ENCODE measurements at places on chromosomes 4 and X.

DNA sequence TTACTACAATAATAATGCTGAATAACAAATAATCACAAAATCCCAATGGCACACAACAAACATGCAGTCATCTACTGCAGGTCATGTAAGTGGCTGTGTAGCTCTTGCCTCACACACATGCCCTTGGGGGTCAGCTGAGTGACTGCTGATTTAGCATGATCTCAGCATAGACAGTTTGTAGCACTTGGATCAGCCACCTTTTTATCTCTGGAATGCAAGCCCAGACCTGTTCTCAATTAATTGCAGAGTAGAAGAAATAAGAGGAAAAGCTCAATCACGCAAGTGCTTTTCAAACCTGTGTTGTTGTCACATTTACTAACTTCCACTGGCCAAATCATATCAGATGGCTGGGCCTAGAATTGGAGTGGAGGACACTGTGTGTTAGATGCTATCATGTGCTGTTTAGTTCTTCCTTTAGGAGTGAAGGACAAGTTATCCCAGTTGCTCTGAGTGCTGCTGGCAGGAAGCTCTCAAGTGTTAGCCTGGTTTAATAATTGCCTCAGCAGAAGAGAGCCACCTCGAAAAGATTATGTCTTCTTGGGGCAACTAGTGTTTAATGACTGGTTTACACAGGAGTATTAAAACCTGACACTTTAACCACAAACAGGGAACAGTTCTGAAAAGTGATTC is 128.3 kb upstream of the EPHA5 start:
- DNase-seq, result no peak

- no peak for DNase-seq
Measured at GRCh38 chr4:7631288-7632014, 196.7 kb upstream of the PSAPL1 start.

- DNase-seq, result no peak
Measured at GRCh38 chrX:22268706-22269105, 4.0 kb upstream of the CBLL2 start.

DNA sequence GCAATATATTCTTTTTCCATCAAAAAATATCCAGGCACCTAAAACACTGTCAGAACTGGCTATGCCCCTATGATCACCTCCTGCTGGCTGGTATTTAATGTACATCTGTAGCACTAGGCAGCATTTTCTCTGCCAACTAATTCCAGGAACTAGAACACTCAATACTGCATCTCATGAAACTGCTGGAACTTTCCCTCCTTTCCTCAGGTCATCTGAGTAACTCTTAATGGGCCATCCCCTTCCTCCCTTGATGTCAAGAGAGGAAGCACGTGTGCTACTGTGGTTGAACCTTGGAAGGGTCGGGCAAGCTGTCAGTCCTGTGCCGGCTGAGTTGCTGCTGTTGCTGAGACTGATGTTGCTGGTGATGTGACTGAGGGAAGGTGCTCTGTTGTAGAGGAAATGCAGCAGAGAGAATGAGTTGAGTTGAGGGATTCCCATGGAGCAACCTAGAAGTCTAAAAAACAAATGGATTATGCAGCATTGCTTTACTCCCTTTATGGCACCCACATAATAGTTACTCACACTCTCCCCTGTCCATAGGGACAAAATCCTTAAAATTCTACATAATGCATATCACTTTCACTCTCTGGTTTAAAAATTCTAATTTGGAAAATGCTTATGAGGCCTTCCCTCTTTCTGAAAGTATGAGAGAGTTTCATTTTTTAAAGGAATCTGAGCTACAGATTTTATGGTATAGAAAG is 39.5 kb downstream of the TMEM165 start:
- no peak for DNase-seq

GRCh38 chrX:130378024-130378669 is 7.3 kb downstream of the GPR119 start:
- no peak for DNase-seq

- no peak for DNase-seq
Measured at GRCh38 chr4:141028024-141028529, 105.2 kb downstream of the RNF150 start.

- no peak for DNase-seq
Measured at GRCh38 chr4:153115322-153116290, 88.6 kb upstream of the TRIM2 start.

- DNase-seq, result no peak
Measured at GRCh38 chr4:44912980-44913379, 186.6 kb upstream of the GNPDA2 start.

DNA sequence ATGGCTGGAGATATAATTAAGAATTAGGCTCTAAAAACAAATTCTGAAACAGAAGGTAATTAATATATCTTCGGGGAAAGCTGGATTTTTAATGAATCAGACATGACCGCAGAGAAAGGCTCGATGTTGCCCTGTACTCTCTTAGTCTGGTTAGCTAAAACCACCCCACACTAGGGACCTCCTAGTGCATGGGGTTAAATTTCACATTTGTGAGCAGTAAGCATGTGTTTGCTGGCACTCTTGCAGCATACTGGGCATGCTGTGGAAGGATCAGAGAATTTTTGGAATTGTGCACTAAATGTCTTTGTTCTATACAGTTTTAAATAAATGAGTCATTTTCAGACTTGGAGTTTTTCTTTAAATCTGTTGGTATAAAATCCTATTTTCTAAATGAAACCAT is 475.6 kb upstream of the FTHL17 start:
- no peak for DNase-seq

DNA sequence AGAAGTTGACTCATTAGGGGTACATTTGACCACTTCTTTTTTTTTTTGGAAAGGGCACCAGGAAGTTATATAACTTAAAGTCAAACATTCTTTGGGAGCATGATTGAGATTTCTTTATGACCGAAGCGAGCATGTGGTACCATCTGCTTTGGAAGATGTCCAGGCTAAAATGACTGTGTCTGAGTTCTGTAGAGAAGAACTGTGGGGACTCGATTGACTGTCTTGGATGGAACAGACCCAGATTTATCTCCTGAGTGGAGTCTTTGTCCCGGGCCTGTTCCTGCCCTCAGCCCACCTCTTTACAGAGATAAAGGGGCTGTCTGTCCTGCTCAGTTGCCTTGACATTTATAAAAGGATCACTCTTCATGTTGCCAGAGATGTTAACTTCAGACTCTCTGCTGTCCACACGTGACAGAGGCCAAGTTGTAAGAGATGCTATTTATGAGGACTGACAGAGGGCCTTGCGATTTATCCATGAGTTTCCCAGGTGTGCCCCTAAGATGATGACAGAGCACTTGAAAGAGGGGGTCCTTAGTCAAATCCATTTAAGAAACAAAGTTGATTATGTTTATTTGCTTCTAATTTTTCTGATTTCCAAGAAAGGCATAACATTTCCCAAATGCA is 16.8 kb downstream of the SMIM20 start:
- DNase-seq, result no peak

DNA sequence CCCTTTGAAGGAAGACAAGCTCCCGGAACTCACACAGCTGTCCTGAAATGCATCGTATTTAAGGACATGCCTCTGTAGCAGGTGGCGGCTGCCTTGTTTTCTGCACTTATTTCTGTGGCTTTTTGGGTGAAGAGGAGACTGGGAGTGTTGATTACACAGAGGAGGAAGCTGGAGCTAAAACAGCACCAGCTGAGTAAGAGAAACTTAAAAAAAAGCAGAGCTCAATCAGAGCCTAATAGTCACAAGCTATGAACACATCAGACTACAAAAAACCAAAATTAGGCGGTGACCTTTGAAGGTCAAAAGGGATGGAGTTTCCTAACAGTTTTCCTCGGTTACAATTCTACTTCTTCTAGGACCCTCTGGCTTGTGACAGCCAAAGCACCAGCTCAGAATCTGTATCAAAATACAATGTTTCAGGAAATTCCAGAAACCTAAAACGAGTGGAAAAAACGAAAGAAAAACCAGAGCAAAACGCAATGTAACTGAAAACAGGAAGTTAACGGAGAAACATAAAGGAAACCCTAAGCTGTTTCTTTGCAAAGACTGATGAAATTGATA is 13.5 kb downstream of the PRKX start:
- DNase-seq, result no peak

DNA sequence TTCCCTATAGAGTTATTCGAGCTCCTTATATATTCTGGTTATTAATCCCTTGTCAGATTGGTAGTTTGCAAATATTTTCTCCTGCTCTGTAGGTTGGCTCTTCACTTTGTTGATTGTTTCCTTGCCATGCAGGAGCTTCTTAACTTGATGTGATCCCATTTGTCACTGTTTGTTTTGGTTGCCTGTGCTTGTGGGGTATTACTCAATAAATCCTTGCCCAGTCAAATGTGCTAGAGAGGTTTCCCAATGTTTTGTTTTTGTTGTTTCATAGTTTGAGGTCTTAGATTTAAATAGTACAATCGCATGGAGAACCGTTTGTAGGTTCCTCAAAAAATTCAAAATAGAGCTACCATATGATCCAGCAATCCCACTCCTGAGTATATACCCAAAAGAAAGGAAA is 2.3 kb upstream of the SYTL5 start:
- no peak for DNase-seq

DNA sequence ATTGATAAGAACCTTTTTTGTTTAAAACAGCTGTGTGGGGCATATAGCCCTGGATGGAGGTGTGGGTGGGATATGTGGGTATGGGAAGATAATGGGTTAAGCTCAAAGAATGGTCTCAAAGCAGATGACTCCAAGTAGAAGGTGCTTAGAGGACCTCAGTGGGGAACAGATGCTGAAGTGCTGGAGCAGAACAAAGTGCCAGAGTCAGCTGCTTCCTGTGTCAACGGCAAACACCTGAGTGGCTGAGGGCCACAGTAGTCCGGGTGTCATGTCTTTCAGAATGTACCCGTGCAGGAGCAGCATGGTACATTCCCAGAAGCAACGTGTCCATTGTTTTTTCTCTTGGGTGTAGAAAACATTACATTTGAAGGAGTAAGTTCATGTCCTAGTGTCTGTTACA is 210.6 kb downstream of the CCNG2 start:
- no peak for DNase-seq

GRCh38 chrX:140766024-140766611 is 56.6 kb downstream of the LINC00632 start:
- DNase-seq, result peak; percentile 44

GRCh38 chr4:45741897-45742296 is 382.0 kb downstream of the GABRG1 start:
- DNase-seq, result no peak

DNA sequence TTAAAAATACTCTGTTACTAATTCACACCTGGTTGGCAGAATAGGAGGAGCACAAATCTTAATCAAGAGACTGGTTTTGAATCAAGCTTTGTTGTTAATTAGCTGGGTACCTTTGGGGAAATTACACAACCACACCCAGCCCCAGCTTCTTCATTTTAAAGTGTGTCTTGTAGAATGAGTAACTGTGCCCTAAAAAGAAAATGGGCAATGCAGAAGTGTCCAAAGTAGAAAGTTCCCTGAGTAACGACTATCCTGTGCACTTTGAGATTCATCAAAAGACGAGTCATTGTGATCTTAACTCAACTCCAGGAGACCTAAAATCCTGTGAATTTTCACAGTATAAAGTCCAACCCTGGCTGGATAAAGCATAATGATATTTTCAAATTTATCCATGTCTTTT is 792.3 kb upstream of the HS3ST1 start:
- no peak for DNase-seq

- no peak for DNase-seq
Measured at GRCh38 chrX:63402106-63402505, 51.0 kb upstream of the SPIN4 start.

GRCh38 chrX:109270580-109271484 is 211.1 kb downstream of the GUCY2F start:
- no peak for DNase-seq

GRCh38 chr4:148044089-148044911 is 312.4 kb downstream of the ARHGAP10 start:
- DNase-seq, result no peak

- no peak for DNase-seq
Measured at GRCh38 chr4:92519727-92520126, 216.0 kb downstream of the GRID2 start.

- no peak for DNase-seq
Measured at GRCh38 chr4:186813377-186814068, 89.9 kb upstream of the FAT1 start.

GRCh38 chr4:24578364-24578763 is 6.0 kb downstream of the DHX15 start:
- DNase-seq, result no peak

DNA sequence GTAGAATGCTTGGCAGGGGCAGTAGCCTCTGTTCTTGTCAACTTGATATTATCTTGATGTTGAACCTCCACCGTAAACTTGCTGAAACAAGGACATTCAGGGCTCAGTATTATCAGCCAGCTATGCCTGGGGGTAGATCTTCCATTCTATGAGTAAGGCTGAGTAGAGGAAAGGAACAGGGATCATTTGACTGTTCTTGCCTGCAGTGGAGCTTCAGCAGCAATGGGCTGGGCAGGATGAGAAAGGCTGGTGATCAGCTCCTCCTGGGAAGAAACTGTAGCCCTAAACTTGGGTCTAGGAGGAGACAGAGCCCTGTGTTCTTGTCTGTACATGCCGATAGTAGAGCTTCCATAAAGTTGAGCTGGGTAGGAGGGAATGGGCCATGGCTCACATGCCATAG is 127.2 kb downstream of the CCSER1 start:
- no peak for DNase-seq

GRCh38 chrX:1224954-1225353 is 12.5 kb upstream of the CRLF2 start:
- DNase-seq, result no peak

- DNase-seq, result no peak
Measured at GRCh38 chr4:8280876-8281440, 11.4 kb downstream of the HTRA3 start.

GRCh38 chr4:108458681-108459080 is 161.7 kb upstream of the RPL34 start:
- DNase-seq, result no peak

GRCh38 chr4:121338518-121338917 is 42.3 kb downstream of the QRFPR start:
- no peak for DNase-seq

DNA sequence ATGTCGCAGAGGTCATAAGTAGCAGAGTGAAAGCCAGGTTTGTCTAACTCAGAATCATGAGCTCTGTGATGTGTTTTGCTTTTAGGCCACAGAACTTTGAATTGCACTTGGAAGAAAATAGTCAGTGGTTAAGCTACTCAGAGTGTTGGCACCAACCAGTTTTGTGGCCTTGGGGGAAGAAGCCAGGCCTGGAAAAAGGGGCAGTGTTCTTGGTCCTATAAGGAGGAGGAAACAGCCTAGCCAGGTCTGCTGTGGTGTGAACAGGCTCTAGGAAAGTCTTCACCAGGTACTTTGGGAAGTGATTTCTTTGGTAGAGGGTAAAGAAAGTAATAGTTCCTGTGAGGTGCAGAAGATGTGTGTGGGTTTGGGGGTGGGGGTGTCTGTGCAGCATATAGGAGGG is 49.2 kb downstream of the FHIP1A start:
- DNase-seq, result no peak

GRCh38 chrX:108323751-108324150 is 114.5 kb downstream of the COL4A6 start:
- DNase-seq, result no peak

DNA sequence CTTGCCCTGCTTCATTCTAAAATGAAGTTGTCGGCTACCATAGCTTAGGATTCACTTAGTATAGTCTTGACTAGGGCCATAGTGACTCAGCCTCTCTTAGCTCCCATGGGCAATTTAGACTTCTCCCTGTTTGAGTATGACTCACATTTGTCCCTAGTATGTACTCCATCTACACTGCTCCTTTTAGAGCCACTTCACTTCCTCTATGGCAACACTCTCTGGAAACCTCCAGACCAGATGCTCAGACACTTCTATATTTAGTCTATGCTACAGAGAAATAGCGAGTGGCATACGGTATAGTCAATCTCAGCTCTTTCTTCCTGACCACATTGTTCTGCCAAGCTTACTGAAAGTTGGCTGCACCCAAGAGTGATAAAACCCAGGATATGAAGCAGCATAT is 11.2 kb downstream of the MEPE start:
- no peak for DNase-seq

GRCh38 chr4:174563399-174563798 is 41.1 kb upstream of the HPGD start:
- no peak for DNase-seq
